ENCODE measurements at places on chromosomes 5 and 9.
A peak's percentile ranks its signal among the peaks of the same experiment; 100 is the strongest.

DNA sequence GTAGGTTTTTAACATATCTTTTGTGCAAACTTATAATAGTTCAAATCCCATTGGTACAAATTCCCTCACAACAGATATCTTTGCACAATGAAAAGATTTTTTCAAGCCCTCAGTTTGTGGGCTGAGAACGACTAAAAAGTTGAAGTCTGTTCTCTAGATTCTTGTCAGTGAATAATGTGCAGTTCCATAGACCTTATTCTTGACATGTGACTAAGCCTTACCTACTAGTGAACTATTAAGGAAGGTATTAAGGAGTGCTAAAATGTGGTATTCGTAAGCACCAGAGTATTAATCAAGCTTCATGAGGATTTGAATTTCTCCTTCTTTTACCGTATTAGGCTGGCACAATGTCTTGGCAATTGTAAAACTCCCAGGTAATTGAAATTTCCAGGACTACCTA is 205.6 kb upstream of the DMRTA1 start:
- DNase-seq: no peak

- no peak for DNase-seq
Observed at GRCh38 chr9:89996116-89996515, 391.3 kb downstream of the GADD45G start.

- peak; percentile 11 for DNase-seq
Observed at GRCh38 chr5:141245250-141245717, at the start of gene PCDHB15. PCDHB15 (plus strand) TSS chr5:141245395; CDS start chr5:141245579, 184 bp downstream.

- DNase-seq: no peak
Observed at GRCh38 chr5:78268356-78268755, 26.1 kb downstream of the AP3B1 start.

DNA sequence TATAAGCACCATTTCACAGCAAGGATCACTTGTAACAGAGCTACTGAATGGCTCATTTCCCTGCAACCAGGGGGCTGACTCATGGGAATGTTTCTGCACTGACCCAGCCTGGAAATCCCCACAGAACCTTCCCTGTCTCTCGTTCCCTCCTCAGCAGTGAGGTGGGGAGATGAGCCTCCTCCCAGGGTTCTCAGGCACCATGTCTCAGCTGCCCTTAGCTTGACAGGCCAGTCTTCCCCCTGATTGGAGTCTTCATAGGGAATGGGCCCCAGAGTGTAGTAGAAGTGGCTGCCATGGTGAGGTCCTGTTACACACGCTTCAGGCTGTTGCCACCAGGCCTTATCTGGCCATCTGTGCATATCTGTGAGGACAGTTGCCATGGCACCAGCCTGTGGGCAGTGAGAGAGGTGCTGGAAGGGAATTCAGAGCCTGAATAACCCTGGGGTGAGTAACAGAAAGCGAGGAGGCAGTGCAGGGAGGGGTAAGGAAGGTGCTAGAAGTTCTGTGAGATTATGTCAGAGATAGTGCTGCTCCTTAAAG is 324.4 kb downstream of the ENC1 start:
- DNase-seq: no peak

DNA sequence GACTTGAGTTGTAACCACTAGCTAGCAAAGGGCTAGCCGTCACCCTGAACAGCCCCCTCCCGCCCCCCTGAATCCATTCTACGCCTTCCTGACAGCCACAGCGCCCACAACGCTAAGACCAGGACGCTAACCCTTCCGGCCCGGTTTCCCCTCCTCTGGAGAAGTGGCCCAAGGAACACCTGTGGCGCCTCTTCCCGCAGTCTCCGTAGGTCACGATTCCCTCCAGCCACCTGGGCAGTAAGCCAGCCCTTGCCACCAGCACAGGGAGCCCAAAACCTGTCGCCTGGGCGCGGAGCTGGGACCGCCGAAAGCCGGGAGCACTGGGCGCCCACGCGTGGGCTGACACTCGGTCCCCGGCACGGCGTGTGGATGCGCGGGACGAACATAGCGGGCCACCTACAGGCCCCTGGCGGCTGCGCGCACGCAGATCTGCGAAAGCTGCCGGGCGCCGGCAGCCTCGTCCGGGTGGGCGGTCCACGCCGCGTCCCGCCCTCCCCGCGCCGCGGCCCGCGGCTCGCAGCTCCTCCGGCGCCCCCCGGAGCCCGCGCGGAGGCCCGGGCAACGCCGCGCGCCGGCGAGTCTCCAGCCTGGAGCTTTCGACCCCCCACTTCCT is 596 bp downstream of the IRF1 start:
- DNase-seq: no peak

GRCh38 chr9:6667633-6668280 is 22.2 kb upstream of the GLDC start:
- DNase-seq: no peak

DNA sequence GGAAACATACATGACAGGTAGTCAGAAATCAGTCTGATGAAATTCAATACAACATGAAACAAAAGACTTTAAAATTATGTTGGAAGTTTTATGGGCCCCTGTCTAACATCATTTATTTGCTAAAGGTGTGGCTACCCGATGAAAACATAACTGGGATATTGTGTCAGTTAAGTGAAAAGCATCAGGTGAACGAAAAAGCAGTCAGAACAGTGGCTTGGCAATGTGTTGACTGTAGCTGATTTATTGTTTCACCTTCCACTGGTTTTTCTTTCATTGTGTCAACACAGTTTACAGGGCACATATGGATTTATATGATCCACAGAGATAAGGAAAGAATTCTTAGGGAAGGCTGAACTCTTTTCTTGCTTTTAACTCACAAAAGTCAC is 429.6 kb upstream of the ZNF608 start:
- DNase-seq: no peak

GRCh38 chr9:11335011-11335410 is 722.2 kb upstream of the PTPRD start:
- no peak for DNase-seq

- no peak for DNase-seq
Observed at GRCh38 chr5:163755505-163755904, 250.1 kb downstream of the MAT2B start.

DNA sequence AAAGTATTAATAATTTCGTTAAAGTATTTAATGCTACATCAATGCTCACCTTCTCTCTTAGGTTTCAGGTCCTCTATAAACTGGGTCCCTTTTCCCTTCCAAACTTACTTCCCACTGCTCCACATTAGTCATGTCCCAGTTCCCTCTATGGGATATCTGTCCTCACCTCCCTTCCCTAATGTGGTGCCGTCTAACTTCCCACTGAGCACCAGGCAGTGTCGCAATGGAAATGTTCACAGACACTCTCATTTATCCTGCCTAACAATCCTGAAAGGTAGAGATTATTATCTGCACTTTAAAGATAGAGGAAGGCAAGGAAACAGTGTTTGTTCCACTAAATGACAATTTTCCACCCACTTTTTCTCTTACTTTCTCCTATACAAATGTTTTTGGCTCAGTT is 329.7 kb downstream of the CWC27 start:
- DNase-seq: no peak

- DNase-seq: no peak
Observed at GRCh38 chr5:135628771-135629563, 50.2 kb upstream of the CXCL14 start.

DNA sequence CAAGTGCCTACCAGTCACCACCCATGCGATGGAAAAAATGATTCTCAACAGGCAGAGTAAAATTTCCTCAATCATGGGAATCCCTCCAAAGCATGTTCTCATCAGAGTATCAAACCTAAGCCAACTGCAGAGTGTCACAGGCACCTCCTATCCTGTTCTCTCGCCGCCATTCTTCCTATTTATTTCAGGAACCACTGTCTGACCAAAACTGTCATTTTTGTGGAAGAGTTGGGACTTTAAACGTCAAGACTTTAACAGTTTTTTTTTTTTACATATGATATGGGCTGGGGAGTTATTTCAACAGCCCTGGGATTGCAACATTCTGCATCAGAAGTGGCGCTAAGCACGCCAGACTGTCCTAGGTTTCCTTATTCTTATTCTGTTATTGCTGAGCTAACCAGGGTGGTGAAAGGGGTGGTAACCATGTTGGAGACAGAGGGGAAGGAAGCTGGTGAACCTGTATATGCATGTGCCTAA is 29.5 kb downstream of the PFDN1 start:
- no peak for DNase-seq

DNA sequence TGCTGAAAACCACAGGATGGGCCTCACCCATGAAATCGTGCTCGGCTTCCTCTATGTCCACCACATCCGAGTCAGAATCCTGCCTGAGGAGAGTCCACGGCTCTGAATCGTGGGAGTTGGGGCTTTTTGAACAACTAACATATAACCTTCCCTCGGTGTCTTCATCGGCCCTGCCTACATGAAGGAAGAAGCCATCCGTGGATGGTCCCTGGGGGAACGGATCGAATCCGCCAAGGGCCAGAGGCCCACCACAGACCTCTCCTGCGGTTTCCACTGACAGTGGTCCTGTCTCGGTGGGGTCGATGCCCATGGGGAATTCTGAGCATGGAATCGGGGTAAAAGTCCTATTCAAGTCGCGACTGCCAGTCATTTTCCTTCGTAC is 85.0 kb downstream of the CAMSAP1 start:
- DNase-seq: no peak

DNA sequence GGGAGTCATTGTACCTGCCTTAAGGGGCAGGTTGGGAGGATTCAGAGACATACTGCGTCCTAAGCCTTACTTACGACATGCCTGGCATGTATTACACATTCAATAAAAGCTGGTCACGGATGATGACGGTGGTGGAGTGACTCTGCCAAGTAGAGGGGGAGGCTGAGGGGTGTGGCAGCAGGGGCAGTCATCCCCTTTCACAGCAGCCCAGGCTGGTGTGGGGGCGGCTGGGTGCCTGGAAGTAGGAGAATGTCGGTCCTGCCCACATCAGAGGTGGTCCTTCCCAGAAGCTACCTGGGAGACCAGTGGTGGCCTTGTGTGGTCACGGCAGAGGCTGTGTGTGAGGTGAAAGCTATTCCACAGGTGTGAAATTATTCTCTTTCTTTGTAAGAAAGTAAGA is 8.9 kb downstream of the ZBTB34 start:
- DNase-seq: no peak

GRCh38 chr9:133687856-133688761 is 50.0 kb downstream of the SARDH start:
- DNase-seq: no peak

GRCh38 chr5:111820072-111820471 is 63.1 kb upstream of the NREP start:
- no peak for DNase-seq

- no peak for DNase-seq
Observed at GRCh38 chr5:125140855-125141254, 394.4 kb upstream of the ZNF608 start.

- peak; percentile 17 for DNase-seq
Observed at GRCh38 chr5:98510143-98510985, 263.1 kb upstream of the RGMB start.

Data from substantia nigra (tissue), 51 donors.